ENCODE measurements at places on chromosomes 2 and 18.

GRCh38 chr18:6561862-6562291 is 147.2 kb upstream of the L3MBTL4 start:
- H3K27ac ChIP-seq = no peak overlapping the region
- no peaks in the 10 kb centered on the region for H3K27me3 ChIP-seq
- H3K4me3 ChIP-seq = no peak overlapping the region
- no peaks in the 10 kb centered on the region for H3K36me3 ChIP-seq

GRCh38 chr2:108278631-108279030 is 10.1 kb upstream of the SULT1C2 start:
- no peak for DNase-seq
- no peaks in the 10 kb centered on the region for H3K4me1 ChIP-seq
- peaks cover 5% of the 10 kb centered on the region for H3K27me3 ChIP-seq
- no peak overlapping the region for H3K27ac ChIP-seq
- H3K4me3 ChIP-seq = no peak overlapping the region
- no peaks in the 10 kb centered on the region for H3K36me3 ChIP-seq

GRCh38 chr2:50344509-50345106 is 687.3 kb downstream of the NRXN1 start:
- peaks cover 40% of the 10 kb centered on the region for H3K27me3 ChIP-seq
- no peak for DNase-seq
- no peak overlapping the region for H3K27ac ChIP-seq
- no peaks in the 10 kb centered on the region for H3K36me3 ChIP-seq

- H3K4me3 ChIP-seq = no peak overlapping the region
- H3K27ac ChIP-seq = no peak overlapping the region
- no peaks in the 10 kb centered on the region for H3K36me3 ChIP-seq
- peaks cover 10% of the 10 kb centered on the region for H3K27me3 ChIP-seq
- no peak for DNase-seq
- no peaks in the 10 kb centered on the region for H3K4me1 ChIP-seq
Observed at GRCh38 chr18:36638224-36638623, 190.6 kb downstream of the TPGS2 start.

- no peak overlapping the region for H3K4me3 ChIP-seq
- no peak overlapping the region for H3K27ac ChIP-seq
- DNase-seq = no peak
- H3K36me3 ChIP-seq = peaks cover 40% of the 10 kb centered on the region
Observed at GRCh38 chr2:26355038-26355995, 8.7 kb upstream of the ADGRF3 start.

GRCh38 chr18:74796841-74797576 is 199.3 kb downstream of the ZNF407 start:
- H3K4me1 ChIP-seq = peaks cover 16% of the 10 kb centered on the region
- no peak overlapping the region for H3K27ac ChIP-seq
- DNase-seq = peak; percentile 7
- H3K4me3 ChIP-seq = no peak overlapping the region

DNA sequence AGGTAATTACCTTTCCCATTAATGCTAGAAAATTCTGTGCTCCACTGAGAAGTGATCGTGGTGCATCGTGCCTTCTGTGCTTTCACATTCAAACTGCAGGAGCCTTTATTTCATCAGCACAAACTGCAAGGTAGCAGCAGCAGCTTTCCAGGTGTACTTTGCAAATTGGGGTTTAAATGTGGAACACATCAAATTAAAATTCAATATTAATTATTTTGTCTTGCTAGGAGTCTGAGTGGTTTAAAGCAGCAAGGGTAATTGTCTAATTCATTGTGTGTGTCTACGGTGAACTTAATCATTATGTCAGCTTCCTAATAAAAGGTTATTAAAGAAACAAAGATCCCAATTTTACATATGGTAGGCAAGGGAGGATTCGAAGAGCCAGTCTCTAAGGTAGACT is 180.8 kb upstream of the ATP5MC3 start:
- H3K4me3 ChIP-seq = no peak overlapping the region
- no peak for DNase-seq
- H3K27ac ChIP-seq = no peak overlapping the region

DNA sequence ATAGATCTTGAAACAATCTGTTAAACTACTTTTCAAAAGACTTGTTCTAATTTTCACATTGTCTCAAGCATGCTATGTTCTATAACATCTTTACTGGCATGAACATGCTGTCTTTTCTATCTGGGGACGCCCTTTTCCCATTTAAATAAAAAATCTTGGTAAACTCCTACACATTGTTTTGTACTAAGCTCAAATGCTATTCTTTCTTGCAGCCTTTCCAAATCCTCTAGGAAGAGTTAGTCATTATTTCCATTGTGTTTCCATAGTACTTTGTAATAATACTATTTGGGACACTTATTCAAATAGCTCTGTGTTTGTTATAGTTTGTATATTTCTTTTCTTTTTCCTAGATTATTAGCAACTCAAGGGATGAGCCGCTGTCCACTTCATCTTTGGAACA is 828.6 kb upstream of the FSHR start:
- H3K36me3 ChIP-seq = no peaks in the 10 kb centered on the region
- no peak overlapping the region for H3K27ac ChIP-seq

- H3K36me3 ChIP-seq = peaks cover 29% of the 10 kb centered on the region
- H3K4me3 ChIP-seq = no peak overlapping the region
- H3K27me3 ChIP-seq = no peaks in the 10 kb centered on the region
- peaks cover 13% of the 10 kb centered on the region for H3K4me1 ChIP-seq
Observed at GRCh38 chr18:22974707-22975106, 41.6 kb downstream of the RBBP8 start.

DNA sequence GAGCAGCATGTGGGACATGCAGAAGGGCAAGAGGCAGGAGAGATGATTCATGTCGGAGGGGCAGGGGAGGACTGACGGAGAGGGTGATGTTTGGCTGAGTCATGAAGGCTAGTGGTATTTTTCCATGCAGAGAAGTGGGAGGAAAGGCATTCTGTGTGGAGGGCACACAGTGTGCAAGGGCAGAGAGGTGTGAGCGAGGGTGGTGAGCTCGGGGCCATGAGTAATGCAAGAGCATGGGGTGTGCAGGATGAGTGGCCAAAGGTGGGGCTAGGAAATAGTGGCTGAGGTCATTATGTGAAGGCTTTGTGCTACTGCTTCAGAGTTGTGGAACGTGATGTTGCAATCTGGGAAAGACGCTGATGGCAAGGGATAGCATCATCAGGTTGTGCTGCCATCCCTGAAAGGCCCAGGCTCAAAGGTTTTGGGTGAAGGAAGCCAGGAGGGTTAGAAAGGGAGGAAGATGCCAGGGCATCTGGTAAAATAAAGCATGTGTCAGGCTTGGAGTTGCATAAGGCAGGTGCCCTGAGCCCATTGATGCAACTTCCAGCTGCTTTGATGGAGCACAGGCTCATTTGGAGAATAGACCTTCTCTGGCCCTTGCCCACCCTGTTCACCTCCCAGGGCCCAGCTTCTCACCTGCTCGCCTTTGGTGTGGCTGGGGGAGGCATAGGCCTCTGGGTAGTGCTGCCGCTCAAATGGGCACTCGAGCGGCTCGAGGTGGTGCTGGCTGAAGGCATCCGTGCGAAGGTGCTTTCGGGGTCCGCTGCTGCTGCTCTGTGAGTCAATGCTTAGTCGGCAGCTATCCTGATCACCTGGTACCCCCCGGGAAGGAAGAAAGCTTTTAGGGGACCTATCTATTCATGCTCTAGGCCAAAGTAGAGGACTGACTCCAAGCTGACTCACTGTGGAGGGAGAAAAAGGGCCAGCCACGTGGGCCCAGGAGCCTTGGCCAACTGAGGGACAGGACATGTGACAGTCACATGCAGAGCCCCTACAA is 37.5 kb downstream of the PAX8 start:
- H3K27ac ChIP-seq = peak overlapping the region; percentile 59
- H3K4me1 ChIP-seq = peaks cover 26% of the 10 kb centered on the region
- H3K36me3 ChIP-seq = peaks cover 25% of the 10 kb centered on the region
- no peaks in the 10 kb centered on the region for H3K27me3 ChIP-seq

DNA sequence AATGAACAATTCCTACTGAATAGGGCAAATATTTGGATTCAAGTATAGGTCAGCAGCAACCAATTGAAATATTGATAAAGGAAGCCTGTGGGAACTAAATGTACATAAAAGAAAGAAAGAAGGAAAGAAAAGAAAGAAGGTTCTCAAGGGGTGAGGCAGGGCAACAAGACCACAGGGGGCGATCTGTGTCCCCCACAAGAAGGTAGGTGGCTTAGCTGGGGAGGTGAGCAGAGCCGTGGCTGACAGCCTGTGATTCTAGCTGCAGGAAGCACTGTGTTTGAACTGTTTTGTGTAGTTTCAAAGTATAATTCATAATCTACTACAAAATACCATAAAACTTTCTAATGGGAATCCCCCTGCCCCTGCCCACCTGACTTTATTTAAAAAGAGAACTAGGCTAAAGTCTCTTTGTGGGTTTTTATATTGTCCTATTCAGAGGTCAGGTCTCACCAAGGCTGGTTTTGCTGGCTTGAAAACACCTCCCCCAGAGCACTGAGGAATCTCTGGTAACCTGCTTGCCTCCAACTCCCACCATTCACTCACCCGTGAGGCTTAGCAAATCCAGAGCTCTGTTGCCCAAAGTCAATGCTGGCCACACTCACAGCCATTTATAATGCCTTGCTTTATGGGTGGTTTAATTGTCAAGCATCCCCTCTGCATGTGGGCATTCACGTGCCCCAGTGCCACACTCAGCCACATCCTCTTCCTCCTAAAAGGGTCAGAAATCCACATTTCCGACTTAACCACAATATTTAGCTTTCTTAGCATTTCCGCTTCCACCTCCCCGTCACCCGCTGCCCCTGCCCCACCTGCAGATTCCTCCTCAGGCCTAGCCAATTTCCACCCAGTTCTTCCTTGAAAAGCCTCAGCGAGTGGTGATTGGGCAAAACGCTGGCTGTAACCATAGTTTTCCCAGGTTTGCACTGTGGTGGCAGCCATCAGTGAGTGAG is 36.4 kb upstream of the LMAN1 start:
- H3K36me3 ChIP-seq = no peaks in the 10 kb centered on the region
- H3K4me1 ChIP-seq = peaks cover 7% of the 10 kb centered on the region
- no peak overlapping the region for H3K4me3 ChIP-seq

- DNase-seq = no peak
- H3K4me1 ChIP-seq = peaks cover 34% of the 10 kb centered on the region
- no peak overlapping the region for H3K27ac ChIP-seq
- no peak overlapping the region for H3K4me3 ChIP-seq
Observed at GRCh38 chr2:11833601-11834000, 87.2 kb downstream of the LPIN1 start.

GRCh38 chr2:31347319-31347718 is 67.2 kb downstream of the XDH start:
- H3K27me3 ChIP-seq = peaks cover 15% of the 10 kb centered on the region
- no peak overlapping the region for H3K4me3 ChIP-seq
- no peak for DNase-seq
- H3K36me3 ChIP-seq = no peaks in the 10 kb centered on the region
- H3K4me1 ChIP-seq = no peaks in the 10 kb centered on the region

DNA sequence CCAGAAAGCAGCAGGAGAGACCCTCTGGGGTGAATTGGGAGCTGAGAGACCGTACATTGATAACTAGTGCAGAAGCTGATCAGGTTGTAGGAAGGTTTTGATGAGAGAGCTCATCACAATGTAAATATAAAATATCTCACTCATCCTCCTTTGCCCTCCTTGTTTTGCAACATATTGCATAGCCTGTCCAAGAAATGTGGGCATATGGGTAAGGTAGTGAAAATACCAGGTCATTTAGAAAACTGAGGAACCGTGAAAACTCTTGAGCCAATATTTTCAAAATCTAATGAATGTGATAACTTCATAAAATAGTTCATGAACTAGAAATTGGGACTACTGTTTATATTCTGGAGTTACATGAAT is 31.4 kb downstream of the C18orf54 start:
- H3K4me1 ChIP-seq = peaks cover 4% of the 10 kb centered on the region
- H3K27me3 ChIP-seq = peaks cover 17% of the 10 kb centered on the region
- H3K4me3 ChIP-seq = no peak overlapping the region

Measured in activated naive CD8-positive, alpha-beta T cell treated with anti-CD3 and anti-CD28 coated beads for 36 hours (primary cell).